NCI-H187 treated with DMSO at 0.1 percent for 48 hours (cell line): ENCODE measurements at places on chromosomes 2 and 18.

DNA sequence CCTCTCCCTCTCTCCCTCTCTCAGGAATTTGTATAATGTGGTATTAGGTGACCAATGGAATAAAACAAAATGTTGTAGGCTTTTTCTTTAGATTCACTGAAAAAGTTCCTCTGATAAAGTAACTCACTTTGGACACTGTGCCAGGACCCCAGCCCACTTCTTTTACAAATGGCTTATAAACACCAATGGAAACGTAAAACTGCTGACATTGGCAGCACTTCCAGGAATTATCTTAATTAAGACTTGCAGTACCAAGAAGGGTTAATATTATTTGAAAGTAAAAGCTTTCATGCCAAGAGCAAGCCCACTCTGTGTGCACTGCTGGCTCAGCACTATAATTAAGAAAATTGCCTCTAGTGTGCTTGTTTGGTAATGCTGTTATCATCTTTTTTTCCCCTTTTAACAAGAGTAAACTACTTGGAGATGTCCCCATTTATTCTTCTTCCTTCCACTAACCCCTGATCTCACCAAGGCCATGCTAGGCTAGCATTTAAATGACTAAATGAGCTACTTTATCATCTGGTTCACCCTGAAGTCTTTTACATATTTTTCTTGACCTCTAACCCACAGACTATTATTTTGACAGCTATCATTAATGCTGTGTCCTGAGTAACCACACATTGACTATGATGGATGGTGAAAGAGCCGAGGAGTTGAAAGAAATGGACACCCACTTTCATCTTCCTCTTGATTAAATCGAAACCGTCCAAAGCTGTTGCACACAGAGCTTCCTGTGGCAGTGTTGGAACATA is 232.2 kb upstream of the ETAA1 start:
- DNase-seq = no peak

GRCh38 chr18:6255886-6256285 is 158.8 kb downstream of the L3MBTL4 start:
- no peak for DNase-seq

GRCh38 chr18:79554945-79555645 is 124.5 kb upstream of the CTDP1 start:
- no peak for DNase-seq

DNA sequence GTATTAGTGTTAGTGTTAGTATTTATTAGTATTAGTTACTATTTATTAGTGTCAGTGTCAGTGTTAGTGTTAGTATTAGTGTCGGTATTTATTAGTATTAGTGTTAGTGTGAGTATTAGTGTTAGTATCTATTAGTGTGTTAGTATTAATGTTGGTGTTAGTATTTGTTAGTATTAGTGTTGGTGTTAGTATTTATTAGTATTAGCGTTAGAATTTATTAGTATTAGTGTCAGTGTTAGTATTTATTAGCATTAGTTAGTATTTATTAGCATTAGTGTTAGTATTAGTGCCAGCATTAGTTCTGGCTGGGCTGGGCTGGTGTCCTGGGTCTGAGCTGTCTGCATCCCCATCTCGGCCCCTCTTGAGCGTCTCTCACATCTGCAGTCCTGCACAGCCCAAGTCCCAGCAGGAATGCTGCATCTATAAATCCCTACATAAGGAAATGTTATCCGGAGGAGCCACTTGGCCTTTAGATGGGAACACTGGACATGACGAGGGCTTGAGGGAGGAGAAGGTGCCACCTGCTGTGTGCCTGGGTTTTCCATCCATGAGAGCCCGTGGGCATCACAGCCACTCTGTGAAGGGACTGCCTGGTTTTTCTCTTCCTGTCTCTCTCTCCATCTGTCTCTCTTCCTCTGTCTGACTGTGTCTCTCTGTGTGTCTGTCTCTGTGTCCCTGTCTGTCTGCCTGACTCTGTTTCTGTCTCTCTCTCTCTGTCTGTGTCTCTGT is 33.6 kb downstream of the TWIST2 start:
- no peak for DNase-seq

DNA sequence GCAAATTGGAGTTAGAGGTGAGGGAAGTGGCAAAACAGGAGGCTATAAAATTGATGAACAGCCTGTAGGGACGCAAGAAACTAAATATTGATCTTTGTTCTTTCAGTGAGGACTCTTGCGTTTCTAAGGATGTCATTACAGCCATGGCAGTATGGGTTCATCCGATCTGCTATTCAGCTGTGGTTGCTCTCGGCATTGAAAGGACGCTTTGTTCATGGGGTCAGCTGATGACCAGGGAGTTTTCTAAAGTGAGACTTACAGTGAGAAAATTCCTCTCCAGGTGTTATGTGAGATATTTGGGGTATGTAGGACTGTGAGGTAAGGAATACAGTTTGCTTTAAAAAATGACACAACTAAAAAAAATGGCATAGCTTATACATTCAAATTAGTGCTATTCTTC is 52.7 kb upstream of the PELI1 start:
- DNase-seq = no peak

GRCh38 chr2:85066874-85067351 is 66.3 kb upstream of the TCF7L1 start:
- no peak for DNase-seq

DNA sequence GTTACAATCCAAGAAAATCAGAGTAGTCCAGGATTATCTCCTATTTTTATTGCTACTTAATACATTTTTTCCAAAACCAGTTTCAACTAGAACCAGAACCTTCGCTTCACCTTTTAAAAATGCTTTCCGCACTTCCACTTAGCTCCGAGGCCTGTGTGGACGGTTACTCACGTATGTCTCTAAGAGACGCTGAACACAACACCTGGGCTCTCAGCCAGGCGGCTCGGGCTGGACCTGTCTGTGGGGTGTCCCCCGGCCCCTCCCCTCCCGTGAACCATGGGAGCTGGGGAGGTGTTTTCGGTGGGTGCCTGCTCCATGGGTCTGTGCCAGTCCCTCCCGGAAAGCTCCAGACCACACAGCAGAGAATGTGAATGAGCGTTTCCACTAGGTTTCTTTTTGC is 223.8 kb downstream of the GLI2 start:
- DNase-seq = no peak

DNA sequence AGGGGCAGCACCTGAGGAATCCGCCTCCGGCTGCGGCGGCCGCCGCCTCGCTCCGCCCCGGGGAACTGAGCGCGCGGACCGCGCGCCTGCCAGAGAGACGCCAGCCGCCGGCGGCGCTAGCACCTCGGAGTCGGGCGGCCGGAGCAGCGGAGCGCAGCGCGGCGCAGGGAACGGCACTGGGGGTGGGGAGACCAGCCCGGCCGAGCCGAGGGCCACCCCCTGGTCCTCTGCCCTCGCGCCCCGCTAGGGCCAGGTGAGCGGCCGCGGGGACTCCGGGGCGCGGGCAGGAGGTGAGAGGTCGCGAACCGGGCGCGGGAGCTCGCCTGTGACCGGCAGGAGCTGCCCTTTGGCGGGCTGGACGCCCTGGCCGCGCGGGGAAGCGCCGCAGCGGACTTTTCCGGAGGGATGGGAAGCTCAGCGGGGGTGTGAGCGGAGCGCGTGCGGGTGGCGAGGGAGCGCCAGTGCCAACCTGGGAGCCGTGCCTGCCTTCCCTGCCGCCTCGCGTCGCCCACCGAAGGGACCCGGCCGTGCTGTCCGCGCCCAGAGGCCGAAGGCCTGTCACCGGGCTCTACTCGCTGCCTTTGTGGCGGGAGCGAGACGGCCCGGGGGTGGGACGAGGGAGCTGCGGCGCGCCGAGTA is at the start of gene GREB1L:
GREB1L (plus strand) TSS at position 92 of the 639 bp plus-strand sequence. CDS start 141,287 bp downstream, outside the sequence.
- no peak for DNase-seq

DNA sequence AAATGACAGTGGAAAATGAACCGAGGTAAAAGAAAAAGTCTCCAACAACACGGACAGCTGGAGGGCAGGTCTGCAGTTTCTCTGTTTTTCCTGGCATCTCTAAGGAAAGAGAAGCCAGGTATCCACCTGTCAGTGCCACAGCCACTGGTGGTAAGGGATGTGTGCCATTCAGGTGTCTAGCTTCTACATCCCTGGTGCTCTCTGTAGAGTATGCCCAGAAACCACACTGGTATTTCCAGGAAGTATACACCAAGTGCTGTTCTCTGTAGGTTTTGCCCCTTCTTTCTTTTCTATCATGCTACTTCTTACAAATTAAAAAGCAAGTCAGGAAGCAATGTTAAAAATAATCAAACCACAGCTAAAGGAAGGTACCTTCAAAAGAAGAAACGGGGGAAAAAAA is 7.6 kb upstream of the AGFG1 start:
- no peak for DNase-seq

GRCh38 chr2:197234671-197235191 is 75.8 kb downstream of the ANKRD44 start:
- DNase-seq = no peak

- DNase-seq = no peak
Observed at GRCh38 chr2:157107877-157108276, 149.6 kb upstream of the GALNT5 start.

- no peak for DNase-seq
Observed at GRCh38 chr2:200041639-200042038, 86.3 kb downstream of the MAIP1 start.

GRCh38 chr2:13193900-13194299 is 477.2 kb downstream of the TRIB2 start:
- peak; percentile 15 for DNase-seq

DNA sequence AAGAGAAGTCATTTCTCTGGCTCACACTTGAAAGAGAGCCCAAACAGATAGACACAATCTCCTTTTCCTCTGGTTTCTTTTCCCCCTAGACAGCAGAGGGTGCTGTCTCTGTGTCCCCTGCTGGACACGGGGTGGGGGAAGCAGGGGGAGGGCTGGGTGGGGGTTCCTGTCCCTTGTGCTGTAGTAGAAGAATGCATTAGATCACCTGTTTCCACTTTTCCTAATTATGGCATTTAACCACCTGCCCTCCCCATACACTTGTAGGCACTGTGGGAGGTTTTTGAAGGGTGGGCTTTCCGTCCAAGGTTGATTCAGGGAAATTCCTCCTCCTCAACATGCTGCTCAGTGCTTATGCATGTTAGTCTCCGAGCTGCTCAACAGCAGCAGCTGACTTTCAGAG is 206.2 kb upstream of the EPAS1 start:
- DNase-seq = no peak

GRCh38 chr2:138814123-138814898 is 34.1 kb upstream of the NXPH2 start:
- no peak for DNase-seq

GRCh38 chr2:46562451-46562840 is 83.1 kb downstream of the TMEM247 start:
- no peak for DNase-seq

- no peak for DNase-seq
Observed at GRCh38 chr2:113129519-113130078, 2.2 kb downstream of the IL1RN start.

- no peak for DNase-seq
Observed at GRCh38 chr2:190060019-190060418, 2.5 kb downstream of the MSTN start.

GRCh38 chr2:44324971-44325426 is 36.3 kb downstream of the PREPL start:
- DNase-seq = no peak

DNA sequence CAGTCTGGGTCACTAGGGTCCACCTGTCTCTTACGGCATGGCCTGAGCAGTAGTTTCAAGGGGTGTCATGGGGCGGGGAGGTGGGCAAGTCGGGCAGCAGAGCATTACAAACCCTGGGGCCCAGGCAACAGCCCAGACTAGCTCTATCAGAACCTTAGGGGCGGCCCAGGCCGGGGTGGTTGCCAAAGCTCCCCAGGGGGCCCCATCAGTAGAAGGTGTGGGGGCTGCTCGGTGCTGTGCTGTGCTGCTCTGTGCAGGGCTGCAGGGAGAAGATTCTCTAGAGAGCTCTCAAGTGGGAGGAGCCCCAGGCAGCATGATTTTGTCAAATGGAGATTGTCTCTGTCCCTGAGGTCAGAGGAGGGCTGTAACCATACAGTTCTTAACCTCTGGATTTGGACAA is 36.4 kb upstream of the SLC14A1 start:
- DNase-seq = no peak

DNA sequence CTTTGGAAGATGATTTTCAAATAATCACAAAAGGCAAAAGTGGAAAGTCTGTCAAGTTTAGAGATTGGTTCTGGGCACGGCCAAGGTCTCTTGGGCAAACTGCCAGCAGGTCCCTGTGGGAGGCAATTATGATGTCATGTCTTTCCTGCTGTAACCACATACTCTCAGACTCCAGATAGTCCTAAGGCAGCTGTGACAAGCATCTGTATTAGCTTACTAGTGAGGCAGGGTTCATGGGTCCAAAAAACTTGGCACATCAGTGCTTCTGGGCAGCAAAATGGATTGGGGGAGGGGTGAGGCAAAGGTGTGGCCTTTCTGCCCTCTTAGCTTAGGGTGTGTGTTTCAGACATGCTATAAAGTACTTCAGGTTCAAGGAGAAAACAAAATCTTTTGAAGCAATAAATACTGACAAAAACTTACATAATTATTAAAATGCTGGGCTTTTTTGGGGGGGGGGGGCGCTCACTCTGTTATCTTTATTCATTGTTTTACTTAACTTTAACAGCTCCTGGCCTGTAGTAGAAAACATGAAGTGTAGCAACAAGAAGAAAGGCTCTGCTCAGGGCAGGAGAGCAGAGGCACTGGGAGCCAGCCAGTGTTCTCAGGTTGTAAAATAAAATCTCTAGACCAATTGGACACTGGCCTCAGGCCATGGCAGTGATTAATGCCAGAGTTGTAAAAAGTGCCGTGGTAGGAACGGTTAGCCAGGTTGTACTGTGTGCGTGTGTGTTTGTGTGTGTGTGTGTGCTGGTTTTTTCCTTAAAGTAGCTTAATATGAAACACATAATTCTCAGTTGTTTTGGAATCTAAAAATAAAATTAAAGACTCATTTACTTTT is 14.3 kb upstream of the TANC1 start:
- DNase-seq = no peak

DNA sequence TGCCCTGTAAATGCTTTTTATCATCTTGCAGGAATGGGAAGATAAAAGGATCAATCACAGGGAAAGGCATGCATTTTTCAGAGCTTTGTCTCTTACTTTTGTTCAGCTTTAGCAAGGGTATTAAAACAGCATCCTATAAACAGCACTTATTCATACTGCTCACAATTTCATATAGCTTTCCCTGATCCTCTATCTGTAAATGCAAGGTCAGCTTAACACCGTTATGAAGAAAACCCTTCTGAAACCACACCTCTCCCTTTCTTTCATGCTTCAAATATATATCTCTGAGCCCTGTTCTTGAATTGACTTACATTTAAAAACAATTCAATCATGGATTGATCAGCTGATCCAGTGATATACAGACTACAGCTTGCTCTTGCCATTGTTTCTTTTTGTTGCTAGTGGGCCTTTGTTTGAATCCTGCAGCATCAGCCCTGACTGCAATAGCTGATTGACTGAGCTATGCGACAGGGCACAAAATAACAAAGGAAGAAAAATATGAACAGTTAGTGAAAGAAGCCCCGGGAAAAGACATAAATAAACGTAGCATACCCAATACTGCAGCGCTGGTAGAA is 795.5 kb upstream of the CDH2 start:
- no peak for DNase-seq

GRCh38 chr2:113176696-113177355 is 3.1 kb downstream of the PSD4 start:
- no peak for DNase-seq
